Activated CD4-positive, alpha-beta T cell treated with anti-CD3 and anti-CD28 coated beads, Interleukin-2, amount 10 ng/mL, durations not matched to agents 24 days and 14 days (primary cell): ENCODE measurements at places on chromosomes 13 and 19. TPM values are rescaled to one million over a fixed set of nuclear protein-coding genes. Genes with fewer than 3 reads are reported as not detected.

DNA sequence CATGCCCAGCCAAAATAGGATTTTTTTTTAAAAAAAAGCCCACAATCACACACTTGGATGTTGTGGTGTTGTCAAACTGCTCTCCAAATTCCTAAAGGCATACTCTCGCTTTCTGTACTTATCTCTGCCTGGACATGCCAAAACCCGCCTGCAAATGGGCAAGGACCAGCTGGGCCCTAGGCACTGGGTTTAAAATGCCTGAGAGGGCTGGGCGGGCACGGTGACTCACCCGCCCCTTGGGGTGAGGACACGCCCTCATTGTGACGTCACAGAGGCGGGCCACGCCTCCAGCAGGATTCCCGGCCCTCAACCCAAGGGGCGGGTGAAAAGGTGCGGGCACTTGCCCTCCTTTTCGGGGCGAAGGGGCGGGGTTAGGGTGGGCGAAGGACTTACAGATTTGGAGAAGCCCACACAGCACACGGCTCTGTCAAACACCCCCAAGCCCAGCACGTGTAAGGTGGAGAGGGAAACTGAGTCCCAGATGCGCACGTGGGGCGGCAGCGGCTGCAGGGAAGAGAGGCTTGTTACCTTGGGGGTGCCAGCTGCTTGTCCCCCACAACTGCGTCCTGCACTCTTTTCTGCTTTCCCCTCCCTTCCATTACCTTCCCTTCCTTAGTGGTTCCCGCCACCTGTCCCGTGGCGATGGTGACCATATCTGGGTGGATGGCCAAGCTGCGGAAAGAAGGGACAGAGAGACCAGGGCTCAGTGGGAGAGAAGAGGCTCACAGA lies 6.6 kb downstream of the EML2 start:
- DNase-seq: peak; percentile 77

DNA sequence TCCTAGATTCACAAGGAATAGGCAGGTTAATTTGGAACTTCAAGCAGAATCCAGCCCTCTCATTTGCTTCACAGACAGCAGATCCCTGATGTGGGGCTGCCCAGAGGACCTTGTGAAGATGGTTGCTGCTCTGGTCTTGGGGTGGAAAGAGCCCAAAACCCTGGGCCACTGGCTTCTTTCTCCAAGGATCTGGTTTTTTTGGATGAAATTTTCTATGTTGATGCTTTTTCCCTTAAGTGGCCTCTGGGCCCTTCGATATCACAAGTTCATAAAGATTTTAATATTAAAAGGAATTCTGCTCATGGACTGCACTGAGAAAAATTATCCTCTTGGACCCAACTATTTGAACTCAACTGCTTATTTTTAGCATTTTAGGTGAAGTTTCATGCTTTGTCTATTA lies 421.1 kb downstream of the KLF5 start:
- no peak for DNase-seq

Gene SPRED3
- total RNA-seq: 2.9 and 3.0 TPM in 2 replicates

DNA sequence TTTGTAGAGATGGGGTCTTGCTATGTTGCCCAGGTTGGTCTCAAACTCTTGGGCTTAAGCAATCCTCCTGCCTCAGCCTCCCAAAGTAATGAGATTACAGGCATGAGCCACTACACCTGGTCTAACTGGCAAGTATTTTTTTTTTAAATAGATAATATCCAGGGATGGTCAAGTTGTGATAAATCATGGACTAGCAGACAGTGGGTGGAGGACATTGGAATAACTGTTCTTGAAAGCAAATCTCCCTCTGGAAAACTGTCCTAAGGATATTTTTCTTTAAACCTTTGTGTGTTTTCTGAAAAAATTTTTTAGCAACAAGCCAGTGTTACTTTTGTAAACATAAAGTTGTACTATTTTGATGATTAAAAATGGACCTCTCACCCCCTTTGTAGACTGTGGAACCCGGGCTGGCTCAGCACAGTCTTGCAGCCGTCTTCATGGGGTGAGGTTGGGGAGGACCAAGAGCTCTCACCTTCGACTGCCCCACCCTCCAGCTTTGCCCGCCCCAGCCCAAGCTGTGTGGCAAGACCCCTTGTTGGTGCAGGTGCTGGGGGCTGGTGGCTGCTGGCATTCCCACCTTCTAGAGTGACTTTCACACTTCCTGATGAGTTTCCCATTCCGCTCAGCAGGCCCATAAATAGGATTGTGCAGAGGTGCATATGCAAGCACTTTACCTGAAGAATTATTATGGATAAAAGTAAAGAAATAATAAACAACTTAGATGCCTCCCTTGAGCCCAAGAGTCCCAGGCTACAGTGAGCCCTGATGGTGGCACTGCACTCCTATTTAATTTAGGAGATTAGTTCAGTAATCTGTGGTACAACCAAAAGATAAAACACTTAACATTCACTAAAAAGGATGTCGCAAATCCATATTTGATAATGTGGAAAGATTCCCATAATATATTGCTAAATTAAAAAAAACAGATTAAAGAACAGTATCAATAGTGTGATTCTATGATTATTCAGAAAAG lies 107.3 kb downstream of the GADD45B start:
- DNase-seq: no peak

DNA sequence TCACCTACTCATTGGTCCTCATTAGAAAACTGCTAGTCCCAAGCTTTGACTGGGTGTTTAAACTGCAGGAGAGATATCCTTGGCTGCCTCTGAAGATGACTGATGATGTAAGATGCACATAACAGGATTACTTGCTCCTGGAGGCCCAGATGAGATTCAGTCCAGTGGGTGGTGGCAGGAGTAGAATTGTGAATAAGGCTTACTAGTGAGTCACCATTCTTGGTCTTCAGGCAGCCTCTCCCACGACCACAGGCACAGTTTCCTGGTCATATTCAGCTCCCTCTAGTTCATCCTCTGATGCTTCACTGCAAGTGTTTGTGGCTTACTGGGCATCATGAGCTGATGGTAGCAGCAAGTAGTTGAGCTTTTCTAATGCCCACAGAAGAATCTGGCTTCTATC lies 12.1 kb downstream of the SERTM1 start:
- DNase-seq: no peak

- no peak for DNase-seq
Measured at GRCh38 chr13:27980280-27980998, 8.1 kb downstream of the URAD start.

- peak; percentile 83 for DNase-seq
Measured at GRCh38 chr19:36032251-36033104, at the start of gene CLIP3. Gene CLIP3, minus strand, starts transcription at chr19:36032873. Its CDS starts 516 bp downstream, at chr19:36032357.

GRCh38 chr19:4497770-4498389 lies 20.4 kb downstream of the PLIN4 start:
- DNase-seq: no peak

- no peak for DNase-seq
Measured at GRCh38 chr13:98782654-98783053, 30.2 kb upstream of the SLC15A1 start.

DNA sequence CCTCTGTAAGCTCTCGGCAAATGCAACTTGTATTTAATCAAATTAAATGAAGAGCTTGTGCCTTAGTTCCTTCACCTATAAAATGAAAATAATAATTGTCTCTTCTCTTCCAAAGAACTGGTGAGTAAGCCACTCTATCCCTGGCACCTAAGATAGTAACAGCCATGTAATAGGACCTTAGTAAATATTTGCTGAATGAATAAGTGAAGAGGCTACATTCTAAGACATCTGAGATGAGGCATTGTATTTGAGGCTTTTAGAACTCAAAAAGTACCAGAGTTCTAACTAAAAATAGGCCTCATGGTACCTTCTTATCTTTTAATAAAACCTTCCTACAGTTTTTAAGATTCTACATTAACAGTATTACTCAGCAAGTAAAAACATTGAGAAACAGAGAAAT lies 17.3 kb upstream of the DCLK1 start:
- no peak for DNase-seq

DNA sequence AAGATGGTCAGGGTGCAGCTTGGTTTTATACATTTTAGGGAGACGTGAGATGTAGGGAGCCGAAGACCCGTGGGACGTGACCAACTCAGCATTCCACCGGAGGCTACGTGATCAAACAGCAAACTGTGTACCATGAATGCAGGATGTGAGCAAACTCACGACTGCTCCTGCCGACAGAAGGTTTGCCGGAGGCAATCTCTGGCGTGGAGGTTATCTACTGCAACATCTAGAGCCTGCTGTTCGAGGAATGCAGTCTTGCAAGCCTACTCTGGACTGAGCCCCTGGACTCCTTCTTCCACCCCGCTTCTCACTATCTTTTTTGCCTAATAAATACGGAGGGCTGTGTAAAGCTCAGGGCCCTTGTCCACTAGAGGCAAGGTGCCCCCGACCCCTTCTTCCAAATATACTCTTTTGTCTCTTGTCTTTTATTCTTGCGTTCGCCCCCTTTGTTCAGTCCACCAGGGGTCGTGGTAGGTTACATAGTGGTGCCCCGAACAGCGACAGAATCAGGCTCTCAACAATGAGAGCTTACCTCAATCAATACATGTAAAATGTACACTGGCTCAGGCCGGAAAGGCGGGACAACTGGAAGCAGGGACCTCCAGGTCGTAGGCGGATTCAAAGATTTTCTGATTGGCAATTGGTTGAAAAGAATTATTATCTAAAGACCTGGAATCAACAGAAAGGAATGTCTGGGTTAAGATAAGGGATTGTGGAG lies 8.9 kb upstream of the OR1I1 start:
- DNase-seq: no peak

- DNase-seq: no peak
Measured at GRCh38 chr19:18745931-18746330, 45.2 kb downstream of the COMP start.

- no peak for DNase-seq
Measured at GRCh38 chr13:91408971-91409370, 10.6 kb downstream of the GPC5 start.

DNA sequence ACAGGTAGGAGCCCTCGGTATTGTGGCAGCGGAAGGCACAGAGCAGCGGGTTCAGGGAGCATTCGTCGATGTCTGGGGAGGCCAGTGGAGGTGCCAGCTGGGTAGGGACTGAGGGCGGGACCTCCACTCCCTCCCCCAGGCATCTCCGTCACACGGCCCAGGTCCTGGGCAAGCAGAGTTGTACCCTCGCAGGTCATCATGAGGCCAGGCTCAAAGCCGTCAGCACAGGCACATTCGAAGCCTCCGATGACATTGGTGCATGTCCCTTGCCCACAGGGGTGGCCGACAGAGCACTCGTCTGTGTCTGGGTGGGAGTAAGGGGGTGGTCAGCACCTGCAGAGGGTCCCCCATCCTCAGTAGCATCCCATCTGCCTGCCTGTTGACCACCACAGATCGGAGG lies 35.3 kb downstream of the CCL25 start:
- DNase-seq: no peak

DNA sequence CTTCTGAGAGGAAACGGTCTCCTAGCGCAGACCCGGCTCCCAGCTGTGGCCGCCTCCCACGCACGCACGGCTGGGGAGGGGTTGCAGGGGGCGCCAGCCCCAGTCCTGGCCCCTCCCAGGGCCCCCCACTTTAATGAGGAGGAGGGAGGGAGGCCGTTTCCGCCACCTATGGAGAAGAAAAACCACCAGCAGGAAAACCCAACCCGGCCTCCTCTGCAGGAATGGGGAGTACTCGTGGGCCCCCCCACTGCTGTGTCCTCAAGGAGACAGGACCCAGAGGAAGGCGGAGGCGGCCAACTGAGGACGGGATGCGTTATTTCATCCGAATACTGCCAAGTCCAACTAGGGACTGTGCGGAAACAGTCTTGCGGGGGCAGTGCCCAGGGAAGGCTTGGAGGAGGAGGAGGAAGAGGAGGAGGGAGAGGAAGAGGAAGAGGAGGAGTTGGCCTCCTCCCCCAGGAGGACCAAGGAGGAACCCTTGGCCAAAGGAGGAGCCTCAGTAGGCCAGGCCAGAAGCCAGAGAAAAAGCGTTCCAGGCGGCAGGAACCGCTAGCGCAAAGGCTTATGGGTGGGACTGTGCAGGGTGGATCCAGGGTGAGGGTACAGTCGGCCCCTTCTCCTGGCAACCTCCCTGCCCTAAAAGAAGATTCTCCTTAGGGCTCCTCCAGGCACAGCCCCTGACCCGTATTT lies 3.9 kb upstream of the SSBP4 start:
- DNase-seq: peak; percentile 67

Gene ZFP28
- total RNA-seq: 1.8 and 4.1 TPM in 2 replicates

DNA sequence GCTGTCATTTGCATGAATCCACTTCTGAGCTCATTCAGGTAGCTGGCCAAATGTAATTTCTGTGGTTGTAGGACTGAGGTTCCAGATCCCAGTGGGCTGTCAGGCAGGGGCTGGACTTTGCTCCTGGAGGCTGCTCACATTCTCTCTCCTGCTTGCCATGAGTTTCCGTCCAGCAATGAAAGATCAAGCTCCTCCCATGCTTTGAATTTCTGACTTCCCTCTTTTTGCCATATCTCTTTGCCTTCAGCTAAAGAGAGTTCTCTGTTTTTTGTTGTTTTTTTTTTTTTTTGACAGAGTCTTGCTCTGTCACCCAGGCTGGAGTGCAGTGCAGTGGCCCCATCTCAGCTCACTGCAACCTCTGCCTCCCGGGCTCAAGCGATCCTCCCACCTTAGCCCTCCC lies 76.9 kb downstream of the ING1 start:
- no peak for DNase-seq

Gene KCNN4
- total RNA-seq: 165 and 172 TPM in 2 replicates

DNA sequence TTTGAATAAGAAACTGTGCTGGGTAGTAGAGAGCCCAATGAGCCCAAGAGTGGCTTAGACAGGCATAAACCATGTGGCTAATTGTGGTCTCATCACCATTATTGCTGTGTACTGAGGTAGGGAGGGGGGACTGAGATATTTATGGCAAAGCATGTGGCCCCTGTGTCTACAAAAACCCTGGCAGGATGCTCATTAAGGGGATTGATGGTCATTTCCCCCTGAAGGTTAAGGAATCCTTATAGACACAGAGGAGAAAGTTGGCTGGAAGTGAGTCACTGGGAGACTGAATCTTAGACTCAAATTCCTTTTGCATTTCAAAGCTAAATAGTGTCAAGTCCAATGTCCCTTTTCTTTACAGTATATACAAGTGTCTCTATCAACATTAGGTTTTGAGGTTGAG lies 9.8 kb upstream of the DACT3 start:
- DNase-seq: no peak

DNA sequence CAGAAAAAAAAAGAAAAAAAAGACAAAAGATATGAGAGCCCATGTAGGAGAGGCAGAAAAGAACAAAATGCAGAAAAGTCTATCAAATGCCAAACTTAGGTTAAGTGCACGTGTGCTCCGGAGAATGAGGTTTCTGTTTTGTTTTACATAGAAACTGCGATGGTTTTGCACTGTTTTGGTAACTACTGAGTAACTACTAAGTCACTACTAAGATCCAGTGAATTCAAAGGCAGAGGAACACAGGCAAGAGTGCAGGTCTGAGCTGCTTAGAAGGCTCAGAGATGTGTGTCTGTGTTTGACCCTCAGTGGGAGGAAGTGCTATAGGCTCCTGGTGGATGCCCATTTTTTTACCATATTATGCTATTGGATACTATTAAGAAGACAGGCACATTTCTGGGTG lies 299.3 kb downstream of the NDFIP2 start:
- DNase-seq: no peak

Gene SELENOV
- not detected in 2 replicates for total RNA-seq

- DNase-seq: no peak
Measured at GRCh38 chr19:2983351-2984214, 6.2 kb downstream of the TLE6 start.
